ENCODE measurements at places on chromosomes 3 and 15.

DNA sequence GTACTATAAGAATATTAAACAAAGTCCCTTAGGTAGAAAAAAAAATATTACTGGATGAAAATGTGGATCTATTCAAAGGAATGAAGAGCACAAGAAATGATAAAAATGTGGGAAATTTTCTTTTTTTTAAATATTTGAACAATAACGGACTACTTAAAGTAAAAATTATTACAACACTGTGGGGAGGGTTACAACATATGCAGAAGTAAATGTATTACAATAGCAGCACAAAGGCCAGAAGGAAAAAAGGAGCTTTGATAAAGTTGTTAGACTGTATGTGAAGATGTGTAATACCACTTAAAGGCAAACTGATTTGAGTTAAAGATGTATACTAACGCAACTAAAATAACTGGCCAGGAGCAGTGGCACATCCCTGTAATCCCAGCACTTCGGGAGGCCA, 427.1 kb downstream of the SHQ1 start:
- no peak for DNase-seq

DNA sequence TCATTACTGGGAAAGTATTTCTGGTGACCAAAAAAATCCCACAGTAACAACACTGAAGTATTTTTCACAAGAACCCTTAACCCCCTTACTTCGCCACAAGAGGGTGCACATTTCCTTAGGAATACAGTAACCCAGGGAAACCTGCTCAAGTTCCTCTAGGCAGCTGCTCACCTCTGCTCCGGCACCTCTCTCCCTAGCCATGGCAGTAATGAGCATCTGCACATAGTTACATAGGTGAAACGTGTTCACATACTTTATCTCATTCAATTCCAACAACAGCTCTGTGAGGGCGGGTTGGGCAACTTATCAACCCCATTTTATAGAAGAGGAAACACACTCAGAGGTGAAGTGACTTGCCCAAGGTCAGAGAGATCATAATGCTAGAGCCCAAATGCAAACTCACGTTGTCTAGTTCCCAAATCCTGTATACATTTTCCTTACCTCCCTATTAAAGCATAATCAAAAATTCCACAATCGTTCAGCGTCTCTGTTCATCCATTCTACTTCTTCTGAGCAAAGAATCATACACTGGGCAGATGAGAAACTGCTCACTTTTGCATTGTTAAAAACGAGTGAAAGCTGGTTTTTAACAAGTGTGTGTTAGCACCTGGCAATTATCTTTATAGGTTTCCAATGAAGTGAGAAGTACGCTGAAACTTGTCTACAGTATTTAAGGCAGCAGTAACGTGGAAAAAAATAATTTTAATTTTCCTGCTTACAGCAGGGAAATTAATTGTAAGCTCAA, 90.7 kb downstream of the IGF2BP2 start:
- no peak for DNase-seq

- no peak for DNase-seq
These were observed 451.6 kb upstream of the TPRG1 start for GRCh38 chr3:188720215-188720614.

- DNase-seq, result no peak
These were observed 63.7 kb downstream of the DUT start for GRCh38 chr15:48394970-48395369.

GRCh38 chr15:75195122-75195765, 6.4 kb upstream of the C15orf39 start:
- no peak for DNase-seq

GRCh38 chr3:137264071-137264820, 306.5 kb downstream of the IL20RB start:
- DNase-seq, result no peak

DNA sequence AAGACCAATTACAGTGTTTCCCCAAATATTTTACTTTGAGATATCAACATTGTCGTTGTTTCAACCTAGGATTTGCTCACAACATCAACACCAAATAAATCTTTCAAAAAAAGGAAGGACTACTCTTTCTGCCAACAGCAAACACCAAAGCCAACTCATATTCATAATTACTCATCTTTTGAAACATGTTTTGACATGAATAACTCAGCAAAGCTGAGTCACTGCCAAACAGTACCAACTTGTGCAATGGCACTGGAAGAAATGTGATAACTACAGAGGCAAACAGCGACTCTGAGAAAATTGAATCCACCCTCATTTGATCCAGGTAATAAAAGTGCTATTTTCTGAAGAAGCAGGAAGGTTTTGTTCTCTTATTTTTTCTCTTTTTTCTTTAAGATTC, 67.2 kb downstream of the PEX5L start:
- no peak for DNase-seq

DNA sequence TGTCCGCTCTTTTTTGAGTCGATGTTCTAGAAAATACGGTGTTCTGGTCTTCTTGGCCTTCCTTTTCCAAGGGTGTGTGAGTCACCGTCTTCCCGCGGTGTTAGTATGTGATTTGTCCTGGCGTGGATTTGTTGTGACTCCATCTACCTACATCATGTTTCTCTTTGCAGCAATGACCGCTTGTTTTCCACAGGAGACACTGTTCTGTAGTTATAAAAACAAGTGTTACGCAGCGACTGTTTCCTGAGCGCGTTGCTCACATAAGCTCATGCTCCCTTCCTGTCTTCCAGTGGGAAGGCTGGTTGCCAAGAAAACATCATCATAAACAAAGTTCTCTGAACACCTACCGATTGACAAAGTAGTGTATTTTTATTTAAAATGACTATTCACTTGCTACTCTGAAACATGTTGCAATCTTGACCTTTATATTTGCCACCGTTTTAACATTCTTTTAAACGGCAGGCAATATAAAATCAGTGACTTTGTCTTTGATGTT, 19.0 kb downstream of the USP13 start:
- DNase-seq, result no peak

DNA sequence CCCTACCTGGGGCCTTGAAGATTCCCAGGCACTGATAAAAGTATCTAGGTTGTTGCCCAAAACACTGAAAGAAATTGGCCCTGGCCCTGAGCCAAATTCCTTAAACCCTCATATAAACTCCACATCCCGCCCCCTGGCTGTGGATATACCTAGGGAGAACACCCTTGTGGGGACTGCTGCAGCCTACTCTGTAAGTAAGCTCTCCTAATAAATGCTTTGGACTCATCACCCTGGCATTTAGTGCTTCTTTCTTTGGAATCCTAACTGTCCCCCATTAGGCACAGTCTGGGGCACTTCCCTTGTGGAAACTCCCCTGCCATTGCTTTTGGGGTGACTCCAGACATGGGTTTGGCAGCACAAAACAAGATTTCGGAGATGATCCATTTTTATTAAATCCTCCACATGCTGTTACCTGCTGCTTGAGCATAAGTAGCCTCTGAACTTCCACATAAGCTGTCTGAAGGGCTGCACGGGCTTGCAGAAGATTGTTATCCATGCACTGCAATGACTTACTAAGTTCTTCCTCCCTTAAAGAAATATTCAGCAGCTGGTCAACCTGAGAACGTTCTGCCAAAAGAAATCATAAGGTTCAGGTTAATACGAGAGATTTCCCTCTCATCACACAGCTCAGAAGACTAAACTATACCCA, 46.4 kb downstream of the ZNF106 start:
- no peak for DNase-seq

DNA sequence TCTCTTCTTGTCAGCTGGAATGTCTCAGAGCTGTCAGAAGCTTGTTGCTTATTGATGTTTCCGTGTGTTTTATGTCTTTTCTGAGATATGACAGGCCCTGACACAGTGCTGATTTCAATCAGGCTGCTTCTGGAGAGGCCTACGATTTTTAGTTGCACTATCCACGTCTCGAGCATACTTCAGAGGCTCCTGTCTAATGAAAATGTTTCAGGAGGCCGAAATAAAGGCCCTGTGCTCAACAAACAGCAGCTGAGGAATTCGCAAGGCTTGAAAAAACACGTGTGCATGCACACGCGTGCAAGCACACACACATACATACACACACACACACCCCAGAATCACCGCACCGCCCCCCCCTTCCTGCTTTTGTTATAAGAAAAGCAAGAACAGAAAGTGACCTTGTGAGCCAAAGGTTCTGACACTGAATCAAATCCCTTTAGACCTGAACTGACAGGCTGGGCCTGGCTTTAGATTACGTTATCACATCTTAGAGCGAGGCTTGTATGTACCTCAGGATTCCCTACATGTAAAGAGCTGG, 296.6 kb downstream of the NR2F2 start:
- no peak for DNase-seq

GRCh38 chr15:100714749-100715342, 112.5 kb downstream of the ASB7 start:
- no peak for DNase-seq

- no peak for DNase-seq
These were observed 1.8 kb downstream of the CLN6 start for GRCh38 chr15:68227643-68228142.

- DNase-seq, result no peak
These were observed 421.1 kb downstream of the ZBTB20 start for GRCh38 chr3:114725966-114726365.

GRCh38 chr3:9146367-9147071, 102.9 kb downstream of the SRGAP3 start:
- no peak for DNase-seq

- no peak for DNase-seq
These were observed 8.9 kb downstream of the ECE2 start for GRCh38 chr3:184284696-184285095.

- no peak for DNase-seq
These were observed 73.6 kb downstream of the ZNF621 start for GRCh38 chr3:40598338-40598737.

DNA sequence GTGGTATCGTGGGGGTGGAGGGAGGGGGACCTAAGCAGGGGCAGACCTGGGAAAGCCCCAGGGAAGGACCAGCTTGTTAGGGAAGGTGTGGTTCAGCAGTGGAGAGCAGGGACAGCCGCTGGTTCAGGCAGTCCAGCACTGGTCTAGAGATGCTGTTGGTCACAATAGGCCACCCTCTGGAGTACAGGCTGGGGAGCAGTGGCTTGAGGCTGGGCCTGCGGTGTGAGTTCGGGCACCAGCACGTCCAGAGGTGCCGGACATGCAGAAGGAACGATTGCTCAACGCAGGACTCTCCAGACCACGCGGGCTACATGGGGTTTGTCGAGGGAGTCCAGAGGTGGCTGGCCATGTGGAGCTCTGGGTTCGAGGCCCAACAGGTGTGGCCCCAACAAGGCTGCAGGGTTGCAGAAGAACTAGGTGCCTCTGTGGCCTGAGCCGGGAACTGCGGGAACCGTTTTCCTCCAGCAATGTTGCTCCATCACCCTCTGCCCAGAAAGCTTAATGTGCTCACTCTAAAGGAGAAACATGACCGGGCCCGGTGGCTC, 143.9 kb downstream of the APBA2 start:
- DNase-seq, result no peak

DNA sequence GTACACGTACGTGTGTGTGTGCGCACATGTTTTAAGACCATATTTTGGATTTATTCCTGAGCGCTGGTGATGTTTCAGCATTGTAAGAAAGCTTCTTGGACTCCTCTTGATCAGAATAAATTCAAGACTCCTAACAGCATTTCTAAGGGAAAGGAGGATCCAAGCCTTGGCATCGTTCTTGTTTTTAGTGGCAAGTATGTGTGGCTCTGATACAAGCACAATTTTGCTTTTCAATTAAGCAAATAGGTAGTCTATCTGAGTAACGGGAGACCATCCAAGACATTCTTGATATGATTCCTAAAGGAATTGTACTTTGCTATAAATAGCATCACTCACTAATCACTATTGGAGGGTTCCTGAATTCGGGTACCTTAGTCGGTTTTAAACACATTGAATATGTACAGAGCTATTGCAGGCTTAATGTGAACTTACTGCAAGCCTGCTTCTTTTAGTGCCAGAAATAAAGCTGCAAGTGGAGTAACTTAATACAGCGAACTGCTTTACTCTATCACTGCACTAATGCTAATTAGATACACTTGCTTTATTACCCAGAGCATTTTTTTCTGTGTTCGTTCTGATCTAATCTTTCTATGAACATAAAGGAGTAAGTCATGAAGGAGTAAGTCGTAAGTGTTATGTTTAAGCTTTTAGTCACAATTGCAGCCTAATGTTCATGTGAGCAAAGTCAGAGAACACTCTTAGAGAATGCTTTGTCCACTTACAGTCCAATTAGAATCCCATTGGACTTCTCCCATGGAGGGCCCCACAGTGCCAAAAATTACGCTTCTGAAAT, 186.3 kb downstream of the MCTP2 start:
- no peak for DNase-seq

DNA sequence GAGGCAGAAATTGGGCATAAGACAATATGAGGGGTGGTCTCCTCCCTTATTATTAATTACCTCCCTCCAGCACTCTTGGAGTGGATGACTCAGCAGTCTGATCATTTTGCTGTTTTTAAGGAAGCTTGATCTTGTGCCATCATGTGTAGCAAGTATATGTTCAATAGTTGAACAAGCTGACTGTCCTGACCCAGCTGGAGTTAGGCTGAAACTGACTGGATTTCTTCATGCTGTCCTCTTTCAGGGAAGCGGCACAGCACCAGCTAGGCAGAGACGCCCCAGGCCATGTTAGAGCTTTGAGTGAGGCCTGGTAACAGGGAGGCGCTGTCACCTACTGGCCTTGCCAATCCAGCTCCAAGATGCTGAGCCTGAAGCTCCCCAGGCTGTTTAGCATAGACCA, 54.4 kb upstream of the KIF23 start:
- DNase-seq, result no peak

- DNase-seq, result no peak
These were observed 60.4 kb downstream of the BOC start for GRCh38 chr3:113271594-113272384.

GRCh38 chr3:76500746-76501275, 539.1 kb upstream of the ROBO2 start:
- no peak for DNase-seq

DNA sequence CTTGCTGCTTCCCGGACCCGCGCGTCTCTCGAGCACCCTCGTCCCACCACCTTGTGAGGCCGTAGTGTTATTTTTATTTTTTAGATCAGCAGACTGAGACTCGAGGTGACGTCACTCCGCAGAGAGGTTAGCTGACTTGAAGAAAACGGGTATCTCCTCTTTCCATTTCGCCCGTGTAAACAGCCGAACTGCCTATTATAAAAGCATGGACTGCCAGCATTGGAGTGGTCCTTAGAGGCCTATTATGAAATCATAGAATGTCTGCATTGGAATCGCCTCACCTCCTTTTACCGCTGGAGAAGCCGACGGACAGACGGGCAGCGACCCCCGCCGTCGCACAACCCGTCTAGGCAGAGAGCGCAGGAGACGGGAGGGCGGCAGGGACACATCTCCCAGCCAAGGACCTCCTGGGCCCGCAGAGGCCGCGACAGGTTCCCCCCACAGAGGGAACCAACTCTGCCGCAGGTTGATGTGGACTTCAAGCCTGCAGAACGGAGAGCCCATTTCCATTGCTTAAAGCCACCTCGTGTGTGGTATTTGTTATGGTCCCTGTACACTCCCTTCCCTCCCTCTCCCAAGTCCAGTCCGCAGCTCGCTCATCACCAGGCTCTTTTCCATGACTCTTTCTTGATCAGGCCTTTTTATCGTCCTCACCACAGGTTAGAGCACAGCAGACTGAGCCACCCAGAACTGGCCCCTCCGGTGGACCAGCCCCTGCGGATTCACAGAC, 540 bp upstream of the PPP1R2 start:
- no peak for DNase-seq

- no peak for DNase-seq
These were observed 37.2 kb downstream of the CCK start for GRCh38 chr3:42228796-42229195.
